ENCODE measurements at places on chromosomes 3 and 15.

GRCh38 chr3:140509534-140509933 lies 168.3 kb upstream of the TRIM42 start:
- no peak for DNase-seq

DNA sequence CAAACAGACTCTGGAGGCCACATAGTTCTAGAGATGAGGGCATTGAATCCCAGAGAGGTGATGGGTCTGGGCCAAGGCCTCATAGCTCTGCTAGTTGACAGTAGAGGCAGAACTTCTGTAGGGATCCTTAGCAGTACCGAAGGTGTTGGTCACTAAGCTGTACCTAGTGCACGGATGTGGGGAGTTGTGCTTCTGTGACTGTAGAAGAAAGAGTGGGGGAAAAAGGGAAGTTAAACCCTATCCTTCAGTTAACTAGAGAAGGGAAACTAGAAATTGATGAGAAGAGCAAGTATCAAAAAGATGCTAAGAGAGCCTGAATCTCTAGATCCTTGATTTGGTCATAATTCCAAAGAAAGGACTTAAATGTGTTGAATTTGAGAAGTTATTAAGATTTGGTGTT lies 186.7 kb downstream of the NFKBIZ start:
- DNase-seq, result no peak

GRCh38 chr3:187919048-187919447 lies 173.8 kb upstream of the BCL6 start:
- DNase-seq, result no peak

DNA sequence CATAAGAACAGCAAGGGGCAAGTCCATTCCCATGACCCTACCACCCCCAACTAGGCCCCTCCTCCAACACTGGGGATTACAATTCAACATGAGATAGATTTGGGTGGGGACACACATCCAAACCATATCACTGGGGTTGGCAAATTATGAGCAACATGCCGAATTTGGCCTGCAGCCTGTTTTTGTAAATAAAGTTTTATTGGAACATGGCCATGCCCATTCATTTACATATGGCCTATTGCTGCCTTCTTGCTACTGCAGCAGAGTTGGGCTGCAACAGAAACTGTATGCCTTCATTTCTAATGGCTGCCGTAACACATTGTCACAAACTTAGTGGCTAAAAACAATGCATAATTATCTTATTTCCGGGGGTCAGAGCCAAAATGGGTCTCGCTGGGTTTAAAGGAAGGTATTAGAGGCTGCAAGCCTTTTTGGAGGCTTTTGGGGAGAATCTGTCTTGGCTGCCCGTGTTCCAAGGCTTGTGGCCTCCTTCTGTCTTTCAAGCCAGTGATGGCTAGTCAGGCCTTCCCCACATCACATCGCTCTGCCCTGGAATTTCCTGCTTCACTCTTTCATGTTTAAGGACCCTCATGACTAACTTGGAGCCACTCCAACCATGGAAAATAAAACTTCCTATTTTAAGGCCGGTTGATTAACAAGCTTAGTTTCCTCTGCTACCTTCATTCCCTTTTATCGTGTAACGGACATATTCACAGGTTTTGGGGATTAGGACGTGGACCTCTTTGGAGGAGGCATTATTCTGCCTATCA lies 428.5 kb upstream of the PROK2 start:
- no peak for DNase-seq

- DNase-seq, result no peak
Measured at GRCh38 chr3:25103391-25103790, 324.7 kb upstream of the RARB start.

GRCh38 chr15:45719490-45719889 lies 84.7 kb downstream of the SQOR start:
- DNase-seq, result no peak

- DNase-seq, result no peak
Measured at GRCh38 chr3:127486321-127486944, 104.1 kb downstream of the TPRA1 start.

GRCh38 chr3:197375001-197375441 lies 76.6 kb upstream of the DLG1 start:
- DNase-seq, result no peak

- no peak for DNase-seq
Measured at GRCh38 chr3:51530485-51530884, 8.0 kb upstream of the RAD54L2 start.

- no peak for DNase-seq
Measured at GRCh38 chr3:170301405-170301804, 56.1 kb upstream of the SKIL start.

GRCh38 chr3:188397766-188398705 lies 244.1 kb downstream of the LPP start:
- no peak for DNase-seq

All from HEK293T (cell line).